Lung (tissue), 17 donors: ENCODE measurements at places on chromosomes 6 and 20. TPM values are rescaled to one million over a fixed set of nuclear protein-coding genes. Genes with fewer than 3 reads are reported as not detected.

DNA sequence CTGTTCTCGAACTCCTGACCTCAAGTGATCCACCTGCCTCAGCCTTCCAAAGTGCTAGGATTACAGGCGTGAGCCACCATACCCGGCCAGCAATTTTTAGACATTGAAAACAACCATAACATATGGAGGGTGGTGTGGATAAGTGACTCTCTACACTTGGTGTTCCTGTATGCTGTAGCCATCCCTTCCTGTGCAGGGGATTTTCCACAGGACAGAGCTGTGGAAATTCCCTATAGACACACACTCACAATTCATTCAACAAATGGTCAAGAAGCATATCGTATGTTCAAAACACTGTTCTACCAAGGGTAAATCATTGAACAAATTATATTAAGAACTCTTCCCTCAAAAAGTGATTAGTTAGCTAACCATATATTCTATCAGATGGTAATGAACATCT is 6.3 kb downstream of the BTN2A1 start:
- DNase-seq = no peak

Gene TDRD6
- total RNA-seq = 0.34 TPM

DNA sequence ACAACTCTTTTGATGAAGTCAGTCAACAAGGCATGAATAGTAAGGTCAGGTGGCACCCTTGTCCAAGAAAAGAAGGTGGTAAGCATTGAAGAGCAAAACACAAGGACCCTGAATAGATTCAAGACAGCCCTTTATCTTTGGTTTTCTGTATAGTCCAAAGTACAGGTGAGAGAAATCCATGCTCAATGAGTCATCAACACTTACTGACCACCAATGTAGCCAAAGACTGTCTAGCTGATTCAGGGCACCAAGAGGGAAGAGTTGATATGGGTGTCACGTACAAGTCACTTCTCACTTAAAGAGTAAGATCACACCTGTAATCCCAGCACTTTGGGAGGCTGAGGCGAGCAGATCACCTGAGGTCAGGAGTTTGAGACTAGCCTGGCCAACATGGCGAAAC is 528.3 kb downstream of the CD83 start:
- DNase-seq = no peak

DNA sequence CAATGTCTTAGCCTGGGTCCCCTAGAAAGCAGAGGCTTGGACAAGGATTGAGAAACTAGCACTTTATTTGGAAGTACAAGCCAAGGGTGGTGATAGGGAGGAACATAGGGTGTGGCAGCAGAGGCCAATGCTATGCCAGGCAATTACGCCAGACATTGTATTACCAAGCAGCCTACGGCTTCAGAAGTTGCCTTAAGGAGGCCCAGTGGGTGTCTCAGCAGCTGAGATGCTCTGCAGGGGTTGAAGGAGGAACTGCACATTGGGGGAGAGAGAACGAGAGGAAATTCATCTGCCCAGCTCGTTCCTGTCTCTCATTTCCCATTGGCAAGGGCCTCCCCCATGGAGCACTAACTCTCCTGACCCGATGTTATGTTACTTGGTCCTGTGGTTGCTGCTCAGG is 859 bp downstream of the C20orf202 start:
- DNase-seq = no peak

Gene LY6G6C
- not detected for total RNA-seq

Gene HMGCLL1
- 14.8 TPM for total RNA-seq

Gene OPN5
- total RNA-seq = not detected

Gene WFDC5
- not detected for total RNA-seq

- peak; percentile 75 for DNase-seq
Measured at GRCh38 chr6:39979461-39980328, 45.4 kb upstream of the MOCS1 start.

Gene SLC17A3
- total RNA-seq = not detected

Gene HLA-DQB2
- 56.3 TPM for total RNA-seq
